Small intestine (tissue), 16 donors: ENCODE measurements at places on chromosomes 3 and 15.

DNA sequence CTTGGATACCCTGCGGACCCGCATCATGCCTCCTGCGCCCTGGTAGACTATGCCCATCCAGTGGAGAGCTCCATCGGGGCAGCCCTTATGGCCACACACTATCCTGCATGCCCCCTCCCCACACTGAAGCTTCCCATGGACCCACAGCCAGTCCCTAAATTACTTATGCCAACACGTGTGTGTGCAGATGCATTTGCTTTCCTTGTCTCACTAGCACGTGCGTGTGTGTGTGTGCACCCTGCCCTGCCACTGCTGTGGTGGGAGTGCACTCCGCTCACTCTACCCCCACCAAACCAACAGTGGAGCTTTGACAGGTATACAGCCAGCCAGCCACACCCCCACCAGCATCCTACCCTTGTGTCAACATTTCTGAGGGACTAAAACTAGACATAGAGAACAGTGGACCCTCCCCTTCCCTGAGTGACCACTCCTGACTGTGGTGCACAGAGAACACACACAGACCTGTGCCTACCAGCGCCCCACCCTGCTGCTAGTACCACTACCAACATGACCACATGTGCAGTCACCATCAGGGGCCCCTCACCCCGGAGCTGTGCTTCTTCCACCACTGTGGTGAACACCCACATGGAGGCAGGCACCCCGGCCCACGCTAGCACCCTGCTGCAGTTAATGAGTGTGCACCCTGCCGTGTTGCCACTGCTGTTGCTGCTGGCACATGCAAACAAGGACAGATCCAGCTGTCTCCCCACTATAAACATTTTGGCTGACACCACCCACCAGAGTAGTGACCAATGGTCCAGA is 310.8 kb downstream of the GABRB3 start:
- DNase-seq, result no peak

DNA sequence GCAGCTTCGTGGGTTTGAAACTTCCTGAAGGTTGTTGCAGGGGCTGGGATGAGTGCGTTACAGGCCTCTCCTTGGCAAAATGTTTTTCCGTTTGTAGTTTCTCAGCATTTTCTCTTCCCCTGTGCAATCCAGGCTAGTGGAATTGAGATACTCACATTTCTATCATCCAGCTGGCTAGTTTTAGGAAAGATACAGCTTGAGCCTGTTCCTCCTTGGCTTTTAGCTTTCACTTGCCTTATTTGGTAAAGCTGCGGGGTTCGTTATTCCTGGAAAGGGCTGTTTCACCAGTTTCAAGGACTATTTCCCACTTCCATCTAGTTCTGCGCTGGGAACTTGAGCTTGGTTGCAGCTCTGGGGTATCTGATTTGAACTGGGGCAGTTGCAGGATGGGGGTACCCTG is 90.3 kb downstream of the ITPR1 start:
- DNase-seq, result peak; percentile 15

- no peak for DNase-seq
Measured at GRCh38 chr3:107521469-107522059, 1.2 kb upstream of the BBX start.

- DNase-seq, result no peak
Measured at GRCh38 chr3:49454898-49455681, 15.0 kb upstream of the DAG1 start.

- DNase-seq, result no peak
Measured at GRCh38 chr3:89278302-89279025, 171.0 kb downstream of the EPHA3 start.

- no peak for DNase-seq
Measured at GRCh38 chr3:13498354-13499060, 18.4 kb downstream of the HDAC11 start.
